ENCODE measurements at places on chromosomes 2 and 18.

DNA sequence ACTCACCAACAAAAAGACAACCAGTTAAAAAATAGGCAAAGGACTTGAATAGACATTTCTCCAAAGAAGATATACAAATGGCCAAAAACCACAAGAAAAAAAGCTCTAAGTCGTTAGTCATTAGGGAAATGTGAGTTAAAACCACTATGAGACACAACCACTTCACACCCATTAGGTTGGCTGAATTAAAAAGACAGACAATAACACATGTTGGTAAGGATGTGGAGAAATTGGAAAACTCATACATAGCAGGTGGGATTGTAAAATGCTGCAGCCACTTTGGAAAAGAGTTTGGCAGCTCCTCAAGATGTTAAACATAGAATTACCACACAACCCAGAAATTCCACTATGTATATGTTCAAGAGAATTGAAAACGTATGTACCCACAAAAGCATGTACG is 117.6 kb upstream of the SPATS2L start:
- ATAC-seq = no peak

GRCh38 chr2:19357402-19358241 is 801 bp downstream of the OSR1 start:
- peak; percentile 42 for ATAC-seq

DNA sequence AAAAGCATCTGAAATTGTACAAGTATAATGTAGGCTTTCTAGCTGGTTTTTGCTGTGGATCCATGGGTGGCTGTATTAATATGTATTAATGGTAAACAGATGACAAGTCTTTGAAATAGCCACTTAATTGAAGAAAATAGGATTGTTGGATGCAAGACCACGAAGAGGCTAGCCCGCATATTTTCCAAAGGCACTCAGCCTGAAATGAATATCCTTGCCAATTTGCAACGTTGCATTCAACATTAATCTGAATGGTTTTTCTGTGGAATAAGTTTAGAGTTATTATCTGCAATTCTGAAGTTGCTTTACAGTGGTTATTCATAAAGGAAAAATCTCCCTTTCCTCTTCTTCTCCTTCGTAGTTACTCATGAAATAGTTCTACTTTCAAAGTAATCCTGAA is 86.2 kb upstream of the SPATS2L start:
- ATAC-seq = no peak

DNA sequence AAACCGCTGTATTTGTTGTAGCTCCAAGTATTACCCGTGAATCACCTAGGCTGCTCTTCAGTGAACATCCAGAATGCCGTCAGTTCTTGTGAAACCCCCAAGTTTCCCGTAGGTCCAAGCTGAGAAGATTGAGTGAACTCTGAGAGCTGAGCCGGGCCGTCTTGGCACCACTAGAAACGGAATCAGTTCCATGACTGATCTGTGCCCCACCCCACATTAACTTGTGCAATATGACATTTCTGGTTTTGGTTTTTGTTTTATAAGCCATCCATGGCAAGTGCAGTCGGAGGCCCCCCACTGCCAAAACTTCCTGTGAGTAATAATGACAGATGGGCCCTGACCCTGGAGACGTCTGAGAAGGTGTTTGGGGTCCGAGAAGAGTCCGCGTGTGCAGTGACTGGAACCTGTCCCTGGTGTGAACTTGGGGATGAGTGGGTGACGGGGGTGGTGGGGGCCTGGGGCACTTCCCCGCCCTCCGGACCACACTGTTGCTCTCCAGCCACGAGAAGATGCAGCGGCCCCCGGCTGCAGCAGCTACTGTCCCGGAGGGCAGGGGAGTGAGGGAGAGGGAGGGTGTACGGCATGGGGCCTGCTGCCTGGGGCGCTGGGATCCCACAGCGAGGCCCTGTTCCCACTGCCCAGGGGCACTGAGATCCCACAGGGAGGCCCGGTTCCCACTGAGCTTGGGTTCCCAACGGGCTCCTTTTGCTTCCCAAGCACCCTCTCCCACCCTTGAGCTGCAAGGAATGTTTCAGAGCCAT is 26.5 kb downstream of the NFATC1 start:
- ATAC-seq = peak; percentile 30

DNA sequence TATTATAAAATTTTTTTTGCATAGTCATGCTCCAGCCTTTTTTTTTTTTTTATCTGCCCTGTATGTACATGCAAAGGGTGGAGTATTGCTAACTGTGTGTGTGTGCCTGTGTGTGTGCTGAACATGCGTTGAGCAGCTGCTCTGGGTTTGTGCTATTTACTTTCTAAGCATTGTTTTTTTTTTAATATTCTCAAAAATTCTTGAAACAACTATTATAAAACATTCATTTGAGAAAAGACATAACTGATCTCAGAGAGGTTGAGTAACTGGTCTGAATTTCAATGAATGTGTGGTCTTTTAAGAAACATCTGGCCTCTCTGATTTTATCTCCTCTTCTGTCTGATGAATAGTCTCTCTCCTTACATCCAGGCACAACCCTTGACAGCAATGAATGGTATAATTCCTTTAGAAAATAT is 366.0 kb upstream of the SLC14A2 start:
- ATAC-seq = no peak

DNA sequence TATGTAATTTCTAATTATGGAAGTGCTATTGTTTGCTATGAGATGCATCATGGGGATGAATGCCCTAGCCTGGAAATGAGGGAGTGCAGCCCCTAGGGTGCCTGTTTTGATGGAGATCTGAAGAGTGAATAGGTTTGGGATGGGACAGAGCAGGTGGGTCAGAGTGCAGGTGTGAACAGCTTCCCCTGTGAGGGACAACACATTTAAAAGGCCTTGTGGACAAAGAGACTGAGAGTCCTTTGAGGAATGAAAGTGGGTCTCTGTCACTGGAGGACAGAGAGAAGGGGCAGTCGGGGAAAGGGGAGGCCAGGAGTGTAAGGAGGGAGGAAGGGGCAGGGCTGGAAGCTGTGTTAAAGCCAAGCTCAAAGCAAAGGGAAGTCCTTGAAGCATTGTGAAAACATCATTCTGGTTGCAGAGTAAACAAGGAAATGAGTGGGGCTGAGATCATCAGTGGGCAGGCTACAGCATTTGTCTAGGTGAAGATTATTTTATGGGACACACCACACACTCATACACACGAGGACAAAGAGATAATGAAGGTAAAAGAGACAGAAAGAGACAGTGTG is 877.6 kb downstream of the SLC4A3 start:
- peak; percentile 84 for ATAC-seq

DNA sequence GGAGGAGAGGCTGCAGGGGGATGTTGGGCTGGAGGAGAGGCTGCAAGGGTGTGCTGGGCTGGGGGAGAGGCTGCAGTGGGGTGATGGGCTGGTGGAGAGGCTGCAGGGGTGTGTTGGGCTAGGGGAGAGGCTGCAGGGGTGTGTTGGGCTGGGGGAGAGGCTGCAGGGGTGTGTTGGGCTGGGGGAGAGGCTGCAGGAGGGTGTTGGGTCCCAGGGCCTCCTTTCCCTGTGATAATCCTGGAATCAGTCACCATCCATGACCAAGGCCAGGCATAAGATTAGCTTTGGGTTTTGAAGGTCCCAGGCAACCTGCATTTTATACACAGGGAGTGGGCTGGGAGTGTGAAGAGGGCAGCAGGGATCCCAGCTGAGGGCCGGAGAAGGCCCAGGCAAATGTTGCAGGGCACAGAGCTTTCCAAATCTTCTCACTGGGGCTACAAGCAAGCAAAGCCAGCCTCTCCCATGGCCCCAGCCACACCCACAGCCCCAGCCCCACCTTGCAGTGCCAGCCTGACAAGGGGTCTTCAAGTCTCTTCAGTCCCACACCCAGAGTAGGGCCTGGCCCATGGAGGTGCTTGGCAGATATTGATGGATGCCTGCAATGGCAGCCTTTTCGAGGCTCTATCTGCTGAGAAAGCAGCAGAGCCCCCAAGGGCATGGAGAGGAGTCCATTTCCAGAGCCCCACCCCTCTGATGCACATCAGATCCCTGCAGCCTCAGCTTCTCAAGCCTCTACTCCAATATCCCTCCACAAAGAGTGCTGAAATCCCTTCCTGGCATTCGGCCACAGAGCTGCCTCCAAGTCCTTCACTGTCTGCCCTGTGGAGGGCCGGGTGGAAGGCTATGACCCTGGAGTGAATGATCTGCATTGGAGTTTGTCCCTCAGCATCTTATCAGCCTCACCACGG is 50.3 kb upstream of the GLI2 start:
- ATAC-seq = no peak

DNA sequence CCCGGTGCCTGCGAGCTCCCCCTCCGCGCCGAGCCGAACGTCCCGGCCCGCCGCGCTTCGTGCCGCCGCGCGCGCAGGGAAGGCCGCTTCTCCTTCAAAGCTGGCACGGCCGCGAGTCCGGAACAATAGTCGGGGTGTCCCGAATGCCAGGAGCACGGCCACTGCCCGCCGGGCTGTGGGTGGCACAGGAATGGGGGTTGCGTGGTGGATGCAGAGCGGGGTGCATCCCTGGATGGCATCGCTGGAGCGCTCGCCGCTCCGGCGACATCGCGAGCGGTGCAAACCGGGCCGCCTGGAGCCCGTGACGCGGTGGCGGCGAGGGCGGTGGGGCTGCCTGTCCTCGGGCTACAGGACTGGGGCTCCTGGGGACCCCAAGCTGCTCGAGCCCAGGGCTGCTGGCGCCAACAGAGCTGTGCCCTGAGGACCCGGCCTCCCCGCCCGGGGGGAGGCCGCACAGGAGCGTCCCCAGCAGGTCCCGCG is 1.1 kb upstream of the SATB2 start:
- peak; percentile 38 for ATAC-seq

DNA sequence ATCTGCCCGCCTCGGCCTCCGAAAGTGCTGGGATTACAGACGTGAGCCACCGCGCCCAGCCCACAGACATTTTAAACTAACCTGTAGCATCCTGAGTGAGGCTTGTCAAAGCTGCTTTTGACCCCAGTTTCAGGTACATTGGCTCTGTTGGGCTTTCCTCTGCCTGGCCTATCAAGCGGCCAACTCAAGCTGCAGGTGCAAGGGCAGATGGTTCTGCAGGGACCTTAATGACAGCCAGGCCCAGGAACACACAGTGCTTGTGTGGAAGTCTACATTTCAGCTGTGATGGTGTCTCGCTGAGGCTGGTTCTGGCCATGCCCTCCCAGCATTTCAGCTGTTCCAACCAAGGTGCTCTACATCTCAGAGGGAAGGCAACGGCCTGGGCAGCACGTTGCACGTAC is 18.4 kb downstream of the INPP4A start:
- ATAC-seq = no peak

DNA sequence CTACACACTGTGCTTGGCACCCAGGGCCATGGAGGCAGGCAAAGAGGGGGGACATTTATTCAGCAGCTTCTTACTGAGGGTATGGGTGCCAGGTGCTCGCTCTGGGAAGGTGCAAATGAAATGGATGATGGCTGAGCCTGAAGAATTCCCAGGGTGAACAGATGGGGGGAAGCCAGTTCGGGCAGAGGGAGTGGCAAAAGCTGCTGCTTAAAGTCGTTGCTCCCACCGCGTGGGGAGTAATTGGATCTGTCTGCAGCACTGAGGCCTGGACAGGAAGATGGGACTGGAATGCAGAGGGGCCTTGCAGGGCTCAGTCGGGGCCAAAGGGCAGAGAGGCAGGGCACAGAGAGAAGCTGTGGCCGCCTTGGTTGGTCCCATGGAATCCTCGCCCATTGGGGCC is 51.2 kb downstream of the NEDD4L start:
- ATAC-seq = no peak

GRCh38 chr2:30934066-30934465 is 126.8 kb upstream of the CAPN13 start:
- ATAC-seq = no peak

GRCh38 chr2:2848198-2848597 is 517.1 kb upstream of the MYT1L start:
- no peak for ATAC-seq

DNA sequence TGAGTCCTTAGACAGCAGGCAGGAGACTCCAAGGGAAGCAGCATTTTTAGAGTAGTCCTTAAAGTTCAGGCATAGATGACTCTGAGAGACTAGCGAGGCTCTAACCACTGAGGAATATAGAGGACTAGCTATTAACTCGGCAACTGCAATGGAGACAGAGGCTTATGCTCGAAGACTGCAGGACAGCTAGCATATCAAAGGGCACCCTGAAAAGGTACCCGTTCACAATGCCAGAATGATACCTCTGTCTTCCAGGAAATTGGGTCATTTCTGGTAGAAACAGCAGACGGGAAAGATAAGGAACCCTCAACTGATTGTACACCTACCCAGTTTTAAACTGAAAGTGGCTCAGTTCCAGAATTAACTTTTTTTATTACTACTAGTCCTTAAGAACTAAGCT is 1204.0 kb upstream of the ZEB2 start:
- ATAC-seq = no peak

DNA sequence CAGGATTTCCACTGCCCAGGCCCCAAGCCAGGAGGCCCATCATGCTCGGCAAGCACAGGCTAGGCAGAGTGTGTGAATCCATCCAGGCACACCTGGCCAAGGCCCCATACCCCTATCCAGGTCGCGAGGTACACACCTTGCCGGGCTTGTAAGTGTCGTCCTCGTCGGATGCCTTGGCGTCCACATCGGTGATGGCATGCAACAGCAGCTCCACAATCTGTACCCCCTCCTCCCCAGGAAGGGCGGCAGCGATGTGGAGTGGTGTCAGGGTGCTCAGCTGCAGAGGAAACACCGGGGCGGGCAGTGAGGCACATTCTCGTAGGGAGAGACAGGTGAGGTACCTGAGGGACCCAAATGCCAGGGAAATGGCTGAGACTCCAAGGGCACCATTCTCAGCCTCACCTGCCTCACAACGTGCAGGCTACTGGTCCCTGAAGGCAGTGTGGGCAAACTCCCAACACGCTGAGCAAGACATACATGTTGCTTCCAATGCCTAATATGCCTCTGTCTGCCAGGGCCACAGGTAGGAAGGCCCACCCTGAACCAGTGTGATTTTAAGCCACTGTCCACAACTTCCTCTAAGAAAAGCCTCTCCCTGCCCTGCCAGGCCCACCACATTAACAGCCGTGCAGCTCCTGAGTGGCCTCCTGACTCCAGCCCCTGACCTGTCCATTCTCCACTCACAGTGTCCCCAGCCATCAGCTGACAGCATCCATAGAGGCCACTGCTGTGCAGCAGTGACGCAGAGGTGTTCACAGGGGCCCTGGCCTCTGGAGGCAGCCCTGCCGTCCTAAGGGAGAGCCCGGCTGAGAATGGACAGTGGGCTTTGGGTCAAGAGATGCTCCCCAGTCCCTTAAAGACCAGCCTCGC is 44.9 kb downstream of the ANKMY1 start:
- no peak for ATAC-seq

Measured in esophagus mucosa (tissue), 1 donor.